T follicular helper cell (primary cell): ENCODE measurements at places on chromosomes 4 and X.

DNA sequence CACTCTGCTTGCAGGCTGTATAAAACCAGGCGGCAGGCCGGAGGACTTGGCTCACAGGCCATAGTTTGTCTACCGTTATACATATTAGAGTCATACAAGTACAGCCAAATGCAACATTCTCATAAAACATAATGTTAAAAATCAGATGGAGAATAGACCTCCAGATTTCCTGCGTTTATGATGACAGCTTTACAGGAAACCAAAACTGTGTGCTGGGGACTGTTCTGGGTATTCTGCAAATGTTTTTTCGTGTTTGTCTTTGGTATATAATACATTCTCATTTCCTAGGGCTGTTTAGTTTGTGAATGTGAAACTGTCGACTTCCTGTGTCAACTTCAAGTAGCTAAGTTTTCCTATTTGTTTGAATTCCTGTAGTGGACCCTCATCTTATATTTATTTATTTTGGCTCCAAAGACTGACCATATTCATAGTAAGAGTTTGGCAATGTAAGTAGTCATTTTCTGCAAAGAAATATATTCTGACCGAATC lies 79.5 kb upstream of the FAM9C start:
- DNase-seq: no peak

DNA sequence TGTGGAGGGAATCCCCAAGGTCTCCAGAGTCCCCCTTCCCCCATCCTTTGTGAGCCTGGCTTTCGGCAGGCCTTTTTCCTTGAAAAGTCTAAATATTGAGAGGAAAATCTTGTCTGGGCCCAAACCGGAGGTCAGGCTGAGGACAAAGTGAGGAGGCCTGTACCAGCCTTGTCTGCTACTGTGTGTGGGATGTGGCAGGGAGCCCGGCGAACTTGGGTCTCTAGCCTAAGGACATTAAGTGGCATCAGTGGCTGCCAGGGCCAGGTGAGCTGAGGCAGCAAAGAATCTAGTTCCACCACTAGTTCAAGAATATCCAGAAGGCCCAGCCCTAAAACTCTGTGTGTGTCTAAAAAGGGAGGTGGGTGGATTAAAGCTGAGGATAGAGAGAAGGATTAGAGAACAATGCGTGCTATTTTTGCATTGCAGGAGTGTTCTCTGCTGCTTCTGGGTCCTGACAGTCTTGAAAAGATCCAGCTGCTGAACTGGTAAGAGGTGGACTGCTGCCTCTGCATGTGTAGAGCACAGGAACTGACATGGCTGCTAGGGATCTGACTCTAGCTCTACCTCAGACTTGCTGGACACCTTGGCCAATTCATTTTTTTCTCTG lies 1.2 kb upstream of the AMER1 start:
- DNase-seq: no peak

GRCh38 chr4:73417342-73417741 lies 13.3 kb downstream of the ALB start:
- no peak for DNase-seq

GRCh38 chr4:73867783-73868182 lies 1.4 kb upstream of the CXCL1 start:
- no peak for DNase-seq

DNA sequence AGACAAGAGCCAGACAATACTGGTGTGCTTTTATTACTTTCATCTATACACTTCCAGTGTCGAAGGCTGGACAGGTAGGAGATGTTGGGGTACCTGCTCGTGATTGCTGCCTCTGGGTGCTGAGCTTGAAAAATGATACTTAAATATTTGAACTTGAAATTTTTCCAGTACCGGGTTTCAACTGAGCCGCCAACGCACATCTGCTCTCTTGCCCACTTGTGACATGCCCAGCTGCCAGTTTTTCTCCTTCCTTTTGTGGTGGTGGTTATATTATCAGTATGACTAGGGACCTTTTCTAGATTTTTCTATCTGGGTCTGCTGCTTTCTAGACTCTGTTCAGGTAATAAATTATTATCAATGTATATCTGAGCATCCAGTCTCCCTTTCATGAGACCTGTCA lies 3.4 kb downstream of the OGT start:
- no peak for DNase-seq

DNA sequence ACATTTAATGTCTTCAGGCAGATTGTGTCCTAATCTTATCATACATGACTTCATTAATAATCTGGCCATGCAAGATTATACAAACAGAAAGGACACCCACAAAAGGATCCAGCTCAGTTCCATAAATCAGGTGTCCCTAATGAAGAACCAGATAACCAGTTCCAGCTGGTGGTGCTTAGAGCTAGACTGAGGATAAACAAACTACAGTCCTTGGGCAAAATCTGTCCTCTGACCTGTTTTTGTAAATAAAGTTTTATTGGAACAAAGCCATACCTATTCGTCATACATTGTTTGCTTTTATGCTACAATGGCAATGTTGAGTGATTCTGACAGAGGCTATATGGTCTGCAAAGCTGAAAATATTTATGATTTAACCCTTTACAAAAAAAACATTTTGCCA lies 199.5 kb downstream of the MID1IP1 start:
- DNase-seq: no peak

DNA sequence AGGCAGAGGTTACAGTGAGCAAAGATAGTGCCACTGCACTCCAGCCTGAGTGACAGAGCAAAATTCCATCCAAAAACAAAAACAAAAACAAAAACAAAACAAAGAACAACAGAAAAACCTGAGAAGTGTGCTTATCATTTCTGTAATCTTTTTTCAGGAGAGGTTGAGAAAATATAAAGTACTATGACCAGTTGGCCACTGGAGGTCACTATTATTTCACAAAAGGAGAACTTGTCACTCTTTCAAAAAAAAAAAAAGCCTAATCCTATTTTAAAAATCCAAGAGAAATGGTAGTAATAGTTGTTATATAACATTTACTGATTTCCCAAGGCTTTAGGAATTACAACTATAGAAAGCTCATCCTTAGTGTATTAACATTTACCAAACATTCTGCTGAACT lies 24.9 kb upstream of the RNF150 start:
- no peak for DNase-seq

- DNase-seq: no peak
These were observed 207.1 kb downstream of the ENOX2 start for GRCh38 chrX:130695931-130696330.

- DNase-seq: no peak
These were observed 40.9 kb downstream of the PDS5A start for GRCh38 chr4:39936565-39937418.

DNA sequence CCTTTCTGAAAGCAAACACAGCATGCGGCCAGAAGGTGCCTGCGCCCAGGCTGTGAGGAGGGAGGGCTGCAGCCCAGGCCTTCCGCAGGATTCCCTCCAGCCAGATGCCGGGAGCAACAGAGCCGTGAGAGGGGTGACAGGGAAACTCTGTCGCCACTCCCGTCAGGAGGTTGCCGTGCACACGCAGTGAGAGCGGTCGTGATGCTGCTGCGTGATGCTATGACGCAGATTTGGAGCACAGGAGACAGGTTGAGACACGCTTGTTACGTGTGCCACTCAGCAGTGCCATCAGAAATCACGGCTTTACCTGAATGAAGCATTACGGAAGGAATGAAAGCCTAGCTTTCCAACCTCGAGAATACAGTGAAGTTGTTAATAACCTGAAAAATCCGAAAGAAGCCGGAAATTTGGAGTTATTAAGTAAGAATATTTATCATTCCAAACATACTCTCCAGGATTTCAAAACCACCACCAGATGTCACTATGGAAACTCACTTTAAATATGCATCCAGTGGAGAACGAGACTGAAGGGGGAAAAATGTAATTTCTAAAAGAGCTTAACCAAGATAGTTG lies 54.4 kb downstream of the FAT1 start:
- no peak for DNase-seq

GRCh38 chrX:115719171-115719570 lies 158.2 kb downstream of the PLS3 start:
- DNase-seq: no peak

- no peak for DNase-seq
These were observed 284.7 kb upstream of the FTHL17 start for GRCh38 chrX:31356275-31357212.

- DNase-seq: no peak
These were observed 311.4 kb upstream of the NDST4 start for GRCh38 chr4:115424852-115425251.

- DNase-seq: no peak
These were observed 40.0 kb downstream of the PROM1 start for GRCh38 chr4:16043642-16044498.

- DNase-seq: no peak
These were observed 29.7 kb downstream of the PPP1R2C start for GRCh38 chrX:42748067-42748850.

DNA sequence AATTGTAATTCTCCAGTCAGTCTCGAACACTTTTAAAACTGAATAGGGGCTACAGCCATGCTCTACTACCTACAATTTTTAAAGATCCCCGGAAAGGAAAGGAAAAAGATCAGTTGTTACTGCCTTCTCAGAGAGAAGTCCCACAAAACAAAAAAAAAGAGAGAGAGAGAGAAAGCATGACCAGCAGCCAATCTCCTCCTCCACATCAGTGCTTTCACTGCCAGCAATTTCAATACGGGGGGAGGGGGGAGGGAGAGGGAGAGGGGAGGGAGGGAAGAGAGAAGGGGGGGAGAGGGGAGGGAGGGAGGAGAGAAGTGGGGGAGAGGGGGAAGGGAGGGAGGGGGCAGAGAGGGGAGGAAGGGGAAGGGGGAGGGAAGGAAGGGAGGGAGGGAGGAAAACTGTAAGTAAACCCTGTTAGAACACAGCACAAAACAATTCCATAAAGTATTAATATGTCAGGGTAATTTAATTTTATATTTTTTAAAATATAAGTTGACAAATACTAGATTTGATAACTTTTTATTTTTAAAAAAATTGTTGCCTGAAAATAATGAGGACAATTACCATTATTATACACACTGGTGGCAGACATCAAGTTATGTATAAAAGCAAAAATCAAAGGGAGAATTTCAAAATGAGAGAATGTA lies 108.0 kb downstream of the LRBA start:
- DNase-seq: no peak

DNA sequence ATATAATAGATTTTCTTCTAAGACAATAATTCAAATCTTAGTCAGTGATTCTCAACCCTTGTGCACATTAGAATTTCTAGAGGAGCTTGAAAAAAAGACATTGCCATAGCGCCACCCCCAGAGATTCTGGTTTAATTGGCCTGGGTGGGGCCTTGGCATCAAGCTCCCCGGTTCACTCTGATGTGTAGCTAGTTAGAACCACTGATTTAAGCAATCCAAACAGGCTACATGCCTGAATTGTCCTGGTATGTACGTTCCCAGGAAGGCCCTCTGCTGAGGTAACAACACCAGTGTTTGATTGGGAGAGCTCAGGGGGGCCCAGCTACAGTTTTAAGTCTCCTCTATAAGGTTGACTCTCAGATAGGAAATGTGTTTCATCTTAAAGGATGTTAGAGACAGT lies 1.3 kb upstream of the ATP10D start:
- DNase-seq: no peak

- DNase-seq: no peak
These were observed 35.2 kb upstream of the F9 start for GRCh38 chrX:139495324-139495723.

DNA sequence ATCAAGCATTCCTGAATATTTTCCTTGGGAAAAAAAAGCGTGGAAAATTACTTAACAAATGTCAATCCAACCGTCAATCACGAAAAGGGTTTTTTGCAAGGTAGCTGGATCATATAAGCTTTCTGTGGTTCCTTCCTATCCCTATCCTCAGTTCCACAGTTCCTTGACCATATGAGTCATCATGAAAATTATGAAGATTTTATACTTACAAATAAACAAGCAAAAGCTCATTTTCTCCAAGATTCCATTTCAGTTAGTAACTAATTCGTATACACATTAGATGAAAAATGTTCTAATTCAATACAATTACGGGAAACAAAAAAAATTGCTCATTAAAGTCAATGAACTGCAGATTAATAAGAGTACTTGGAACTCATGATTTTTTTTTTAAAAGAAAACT lies 228.8 kb downstream of the NSUN7 start:
- no peak for DNase-seq

DNA sequence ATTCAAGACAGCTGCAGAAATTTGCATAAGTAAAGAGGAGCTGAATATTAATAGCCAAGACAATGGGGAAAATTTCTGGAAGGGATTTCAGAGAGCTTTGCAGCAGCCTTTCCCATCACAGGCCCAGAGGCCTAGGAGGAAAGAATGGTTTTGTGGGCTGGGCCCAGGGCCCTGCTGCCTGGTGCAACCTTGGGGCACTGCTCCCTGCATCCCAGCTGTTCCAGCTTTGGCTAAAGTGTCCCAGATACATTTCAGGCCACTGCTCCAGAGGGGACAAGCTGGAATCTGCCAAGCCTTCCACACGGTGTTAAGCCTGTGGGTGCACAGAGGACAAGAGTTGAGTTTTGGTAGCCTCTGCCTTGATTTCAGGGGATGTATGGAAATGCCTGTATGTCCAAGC lies 185.6 kb upstream of the SFRP2 start:
- no peak for DNase-seq

DNA sequence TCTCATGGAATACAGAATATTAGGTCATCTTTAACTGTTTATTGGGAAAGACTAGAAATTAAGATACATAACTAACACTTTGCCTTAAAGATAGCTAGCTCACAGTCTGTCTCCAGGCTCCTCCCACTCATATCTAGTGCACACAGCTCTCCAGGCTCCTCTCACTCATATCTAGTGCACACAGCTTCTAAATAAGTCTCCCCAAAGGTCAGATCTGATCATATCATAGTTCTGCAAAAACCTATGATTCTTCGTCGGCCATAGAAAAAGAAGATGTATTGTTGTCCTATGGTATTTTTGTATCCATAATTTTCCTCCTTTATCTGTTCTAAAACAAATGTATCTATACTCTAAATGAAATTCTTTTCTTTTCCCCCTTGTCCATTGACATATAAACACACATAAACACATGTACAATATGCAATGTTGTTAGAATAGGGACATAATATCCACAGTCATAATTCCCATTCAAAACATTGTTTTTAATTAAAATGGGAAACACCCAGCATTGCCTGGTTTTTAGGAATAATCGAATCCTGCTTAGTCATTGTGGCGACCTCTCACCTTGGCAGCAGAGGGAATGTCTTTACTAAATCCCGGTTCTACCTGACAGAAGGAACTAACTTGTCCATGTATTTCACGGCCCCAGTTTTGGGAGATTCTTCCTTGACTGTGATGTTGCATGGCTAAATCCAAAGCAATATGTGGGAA lies 1282.0 kb downstream of the PCDH7 start:
- no peak for DNase-seq

GRCh38 chr4:74066232-74066631 lies 27.7 kb upstream of the CXCL3 start:
- no peak for DNase-seq

DNA sequence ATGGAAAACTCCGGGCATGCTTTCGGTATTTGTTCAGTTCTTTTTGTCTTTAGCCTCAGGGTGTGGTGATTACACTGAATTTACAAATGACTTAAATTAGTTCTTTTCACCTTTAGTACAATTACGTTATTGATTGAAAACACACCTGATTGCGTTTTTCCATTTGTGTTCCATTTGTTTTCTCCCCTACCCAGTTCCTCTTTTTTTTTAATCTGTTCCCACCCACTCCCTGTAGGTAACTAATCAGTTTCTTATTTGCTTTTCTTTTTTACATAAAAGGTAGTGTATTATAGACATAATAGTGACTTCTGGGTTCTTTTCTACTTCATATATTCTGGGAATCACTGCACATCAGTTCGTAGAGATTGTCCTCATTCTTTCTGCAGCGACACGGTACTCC lies 53.4 kb downstream of the TNIP2 start:
- DNase-seq: no peak

GRCh38 chr4:170248029-170248428 lies 158.3 kb upstream of the AADAT start:
- no peak for DNase-seq

- no peak for DNase-seq
These were observed 72.3 kb upstream of the EFHC2 start for GRCh38 chrX:44415639-44416386.
